Right lung (tissue), 10 donors: ENCODE measurements at places on chromosomes 2 and 18.

GRCh38 chr2:191800874-191801273 lies 46.0 kb downstream of the CAVIN2 start:
- DNase-seq, result no peak

- no peak for DNase-seq
Observed at GRCh38 chr2:238504181-238504931, 77.6 kb downstream of the ASB1 start.

DNA sequence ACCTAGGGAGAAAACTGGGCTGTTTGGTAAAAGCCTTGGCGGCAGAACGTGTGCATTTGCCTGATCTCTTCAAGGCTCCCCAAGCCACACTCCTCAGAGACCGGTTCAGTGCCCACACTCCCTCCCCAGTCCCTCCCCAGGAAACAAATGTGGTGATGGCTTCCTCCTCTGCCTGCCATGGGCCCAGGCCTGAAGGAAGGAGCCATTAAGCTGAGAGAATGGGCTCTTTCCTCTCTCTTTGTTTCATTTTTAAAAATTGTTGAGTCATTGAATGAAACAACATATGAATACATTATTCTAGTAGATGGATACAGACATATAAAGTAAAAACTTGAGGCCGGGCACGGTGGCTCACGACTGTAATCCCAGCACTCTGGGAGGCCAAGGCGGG lies 50.6 kb upstream of the YWHAQ start:
- DNase-seq, result no peak

DNA sequence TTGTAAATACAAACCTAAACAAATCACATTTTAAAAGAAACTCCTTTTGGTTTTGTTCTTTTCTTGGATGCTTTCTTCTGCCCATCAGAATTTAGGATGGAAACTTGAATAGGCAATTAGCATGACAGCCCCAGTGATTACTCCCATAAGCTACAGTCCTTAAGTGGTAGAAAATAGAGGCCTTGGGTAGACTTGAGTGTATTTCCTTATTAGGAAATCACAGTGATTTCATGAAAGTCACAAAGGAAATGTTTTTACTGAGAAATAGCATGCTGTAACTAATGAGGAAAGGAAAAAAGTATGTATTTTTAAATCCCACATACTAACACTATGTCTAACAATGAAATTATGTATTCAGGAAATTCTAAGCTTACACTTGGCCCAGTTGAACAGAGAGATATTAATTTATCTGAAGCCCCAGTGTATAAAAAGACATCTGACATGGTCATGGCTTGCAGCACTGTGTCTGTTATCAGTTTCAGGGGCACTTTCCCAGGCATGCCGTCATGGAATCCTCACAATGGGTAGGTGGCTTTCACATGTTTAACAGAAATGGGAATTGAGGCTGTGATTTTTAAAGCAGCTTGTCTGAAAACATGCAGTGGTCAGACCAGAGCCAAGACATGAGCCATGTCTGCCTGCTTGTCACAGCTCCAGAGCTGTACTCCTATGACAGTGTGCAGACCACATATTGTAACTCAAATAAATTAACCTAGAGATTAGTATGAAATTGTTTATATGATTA lies 79.7 kb upstream of the TRIB2 start:
- no peak for DNase-seq

GRCh38 chr2:143564419-143564818 lies 435.2 kb downstream of the ARHGAP15 start:
- DNase-seq, result no peak

DNA sequence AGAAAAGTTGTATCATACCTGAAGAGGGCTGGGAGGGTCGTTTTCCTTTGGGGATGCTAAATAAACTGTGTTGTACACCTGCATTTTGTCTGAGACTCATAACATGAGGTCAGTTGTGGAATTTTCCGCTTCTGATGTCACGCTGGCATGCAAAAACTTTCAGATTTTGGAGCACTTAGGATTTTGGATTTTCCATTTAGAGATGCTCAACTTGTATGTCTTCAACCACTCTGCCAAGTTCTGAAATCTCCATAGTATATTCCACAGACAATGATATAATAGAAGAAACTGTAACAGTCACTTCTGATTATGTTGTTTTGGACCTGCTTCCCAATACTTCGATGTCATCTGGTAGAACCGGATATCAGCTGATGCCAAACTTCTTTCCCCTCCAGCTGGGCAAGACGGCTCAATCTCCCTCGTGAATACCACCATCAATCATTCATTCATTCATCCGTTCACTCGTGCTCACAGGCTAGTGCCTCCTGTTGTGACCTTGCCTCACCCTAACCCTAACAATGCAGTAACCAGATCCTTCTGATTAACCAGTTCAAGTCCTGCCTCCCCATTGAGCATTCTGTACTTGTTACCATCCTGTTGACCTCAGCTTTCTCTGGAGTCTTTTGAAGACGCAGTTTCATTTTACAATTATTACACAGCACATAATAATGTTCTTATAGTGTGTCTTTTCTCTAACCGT lies 5.3 kb upstream of the PLEKHH2 start:
- no peak for DNase-seq

GRCh38 chr2:41920812-41921211 lies 127.0 kb upstream of the PKDCC start:
- DNase-seq, result no peak

- DNase-seq, result no peak
Observed at GRCh38 chr18:30527226-30527625, 515.3 kb downstream of the DSC3 start.

DNA sequence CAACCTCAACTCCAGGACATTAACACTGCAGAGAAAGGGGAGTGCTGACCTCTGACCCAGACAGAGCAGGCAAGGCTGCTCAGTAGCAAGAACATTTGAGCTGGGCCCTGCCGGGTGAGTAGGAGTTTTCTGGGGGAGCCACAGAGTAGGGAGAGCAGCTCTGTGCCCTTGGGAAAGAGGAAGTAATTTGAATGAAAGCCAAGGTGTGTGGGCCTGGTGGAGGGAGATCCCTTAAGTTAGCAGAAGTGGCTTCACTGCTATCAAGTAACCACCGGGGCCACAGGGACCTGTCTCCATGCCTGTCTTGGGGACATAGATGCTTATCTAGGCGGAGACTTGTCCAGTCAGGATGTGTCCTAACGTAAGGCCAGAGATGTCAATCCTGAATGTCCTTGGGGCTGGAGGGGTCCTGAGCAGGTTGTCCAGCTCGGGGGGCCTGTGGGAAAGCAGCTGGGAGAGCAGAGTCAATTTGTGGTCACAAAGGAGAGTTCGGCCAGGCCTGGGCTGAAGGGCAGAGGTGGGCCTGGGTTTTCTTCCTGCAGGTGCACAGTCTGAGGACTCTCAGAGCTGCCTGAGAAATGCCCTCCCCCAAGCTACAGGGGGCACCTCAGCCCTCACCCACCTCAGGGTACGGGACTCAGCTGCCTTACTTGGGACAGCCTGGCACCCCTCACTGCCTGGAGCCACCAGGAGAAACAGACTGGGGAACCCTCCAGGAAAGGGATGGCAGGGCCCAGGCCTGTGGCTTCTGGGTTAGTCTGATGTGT lies 15.0 kb upstream of the OTOF start:
- DNase-seq, result no peak

GRCh38 chr2:43897492-43897891 lies 58.7 kb downstream of the ABCG8 start:
- no peak for DNase-seq

DNA sequence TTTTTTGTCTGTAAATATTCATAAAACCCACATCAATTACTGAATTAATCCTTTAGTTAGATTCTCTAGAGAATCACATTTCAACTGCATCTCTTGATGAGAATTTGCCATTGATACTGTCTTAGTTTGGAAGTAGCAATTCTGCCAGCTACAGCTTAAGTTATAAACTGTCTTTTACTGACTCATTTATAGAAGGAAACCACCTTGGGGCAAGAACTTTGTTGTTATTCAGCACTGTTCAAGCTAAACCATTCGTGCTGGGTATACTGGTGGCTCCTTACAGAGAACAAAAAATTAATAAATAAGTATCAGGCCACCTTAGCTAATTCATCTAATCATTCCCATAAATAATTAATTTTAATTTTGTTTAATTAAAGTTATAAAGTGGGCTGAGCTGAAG lies 1082.6 kb upstream of the CELF4 start:
- DNase-seq, result no peak

- DNase-seq, result no peak
Observed at GRCh38 chr2:214699236-214699635, 110.2 kb downstream of the BARD1 start.

- no peak for DNase-seq
Observed at GRCh38 chr2:234393354-234393753, 103.5 kb downstream of the ARL4C start.
